ENCODE measurements at places on chromosomes 12 and 14.
A peak's percentile ranks its signal among the peaks of the same experiment; 100 is the strongest.

DNA sequence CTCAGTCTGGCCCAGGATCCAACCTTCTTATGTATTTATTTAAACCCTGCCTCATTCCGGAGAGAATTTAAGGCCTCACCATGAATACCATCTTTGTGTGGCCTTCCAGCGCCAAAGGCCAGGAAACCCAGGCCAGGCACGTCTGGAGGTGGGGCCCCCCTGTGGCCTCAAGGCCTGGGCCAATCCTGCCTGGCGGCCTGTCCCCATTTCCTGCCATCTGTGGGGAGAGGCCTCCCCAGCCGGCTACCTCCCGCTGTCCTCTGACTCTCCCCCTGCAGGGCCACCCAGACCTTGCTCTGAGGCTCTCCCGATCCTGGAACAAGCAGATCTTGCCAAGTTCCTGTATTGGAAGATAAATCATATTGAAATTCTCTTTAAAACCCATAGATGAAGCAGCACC, 37.4 kb upstream of the MEG3 start:
- DNase-seq = no peak

DNA sequence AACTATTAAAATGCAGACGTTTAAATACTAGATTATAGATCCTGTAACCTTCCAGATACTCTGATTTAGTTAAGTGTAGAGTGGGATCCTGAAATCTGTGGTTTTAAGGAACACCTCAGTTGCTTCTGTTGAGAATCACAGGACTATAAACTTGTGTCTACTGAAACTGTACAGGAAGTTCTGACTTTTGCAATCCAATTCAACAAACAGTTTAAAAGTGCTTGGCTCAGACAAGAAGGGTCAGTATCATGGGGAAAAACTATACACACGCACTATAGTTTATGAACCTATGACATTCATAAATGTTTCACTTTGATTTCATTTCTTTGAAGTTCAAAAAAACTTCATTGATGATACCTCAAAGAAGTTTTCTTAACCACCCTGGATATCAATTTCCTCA, 13.8 kb downstream of the PDE3A start:
- DNase-seq = no peak

GRCh38 chr14:52551205-52551604, 1.1 kb downstream of the TXNDC16 start:
- DNase-seq = no peak

DNA sequence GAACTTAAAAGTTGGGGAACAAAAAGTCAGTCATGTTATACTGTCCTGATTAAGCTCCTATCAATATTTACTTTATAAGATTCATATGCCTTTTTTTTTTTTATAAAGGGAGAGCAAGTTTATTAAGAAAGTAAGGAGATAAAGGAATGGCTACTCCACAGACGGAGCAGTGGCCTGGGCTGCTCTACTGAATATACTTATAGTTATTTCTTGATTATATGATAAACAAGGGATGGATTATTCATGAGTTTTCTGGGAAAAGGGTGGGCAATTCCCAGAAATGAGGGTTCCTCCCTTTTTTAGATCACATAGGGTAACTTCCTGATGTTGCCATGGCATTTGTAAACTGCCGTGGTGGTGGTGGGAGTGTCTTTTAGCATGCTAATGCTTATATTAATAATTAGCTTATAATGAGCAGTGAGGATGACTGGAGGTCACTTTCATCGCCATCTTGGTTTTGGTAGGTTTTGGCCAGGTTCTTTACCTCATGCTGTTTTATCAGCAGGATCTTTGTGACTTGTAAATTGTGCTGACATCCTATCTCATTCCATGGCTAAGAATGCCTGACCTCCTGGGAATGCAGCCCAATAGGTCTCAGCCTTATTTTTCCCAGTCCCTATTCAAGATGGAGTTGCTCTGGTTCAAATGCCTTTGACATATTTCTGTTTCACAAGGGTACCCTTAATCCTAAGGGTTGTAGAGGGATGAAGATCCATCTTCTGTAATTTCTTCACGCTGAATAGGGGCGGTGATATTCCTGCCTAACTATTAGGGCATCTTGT, 73.9 kb downstream of the OTOGL start:
- DNase-seq = no peak

GRCh38 chr14:55122440-55122986, 6.5 kb upstream of the LGALS3 start:
- DNase-seq = no peak

- DNase-seq = peak; percentile 16
Measured at GRCh38 chr14:89667983-89668382, 250.9 kb upstream of the FOXN3 start.

All from foreskin fibroblast (primary cell).